ENCODE measurements at places on chromosomes 12 and 14.
A peak's percentile ranks its signal among the peaks of the same experiment; 100 is the strongest.

DNA sequence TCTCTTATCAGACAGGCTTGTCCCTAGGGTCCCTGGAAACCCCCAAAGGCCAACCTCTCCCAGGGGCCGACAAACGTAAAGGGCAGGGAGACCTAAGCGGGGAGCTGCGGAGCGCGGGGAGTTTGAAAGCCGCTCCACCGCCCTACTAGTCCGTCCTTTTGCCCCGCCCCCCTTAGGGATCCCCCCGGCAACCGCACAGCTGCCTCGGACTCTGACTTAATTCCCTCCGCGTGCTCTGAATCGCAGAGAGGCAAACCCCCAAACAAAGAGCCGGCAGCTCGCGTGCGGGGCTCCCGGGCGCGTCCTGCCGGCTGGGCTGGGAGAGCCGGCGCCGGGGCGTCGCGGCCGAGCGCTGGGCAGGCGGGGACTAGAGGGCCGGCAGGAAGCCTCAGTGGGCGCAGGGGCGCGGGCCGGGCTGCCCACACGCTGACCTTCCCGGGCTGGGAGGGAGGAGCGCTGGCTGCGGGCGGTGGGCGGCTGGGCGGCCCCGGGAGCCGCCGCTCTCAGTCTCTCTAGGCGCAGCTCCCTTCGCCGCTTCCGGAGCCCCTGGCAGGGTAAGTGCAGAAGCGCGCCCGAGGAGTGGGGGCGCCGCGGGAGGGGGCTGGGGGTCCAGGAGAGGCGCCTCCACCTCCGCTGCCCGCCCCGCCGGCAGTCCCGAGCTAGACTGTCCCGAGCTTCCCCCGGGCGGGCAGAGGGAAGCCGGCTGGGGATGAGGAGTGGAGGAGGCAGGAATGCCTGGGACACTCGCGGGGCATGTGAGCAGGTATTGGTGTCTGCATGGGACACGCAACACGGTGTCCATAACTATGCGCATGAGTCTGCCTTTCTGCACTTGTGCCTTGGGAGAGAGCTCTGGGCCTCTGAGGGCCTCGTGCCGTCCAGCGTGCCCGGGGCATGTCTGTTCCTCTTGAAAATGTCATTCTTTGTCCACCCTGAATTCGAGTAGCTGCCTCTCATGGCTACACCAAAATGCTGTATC, at the start of gene TSPAN11:
TSS of gene TSPAN11 (plus strand) at position 506 of the 979 bp plus-strand sequence. CDS start 27,244 bp downstream, outside the sequence.
- H3K36me3 ChIP-seq, result no peaks in the 10 kb centered on the region
- DNase-seq, result peak; percentile 36
- peak within 1 kb of the TSS; percentile 52 for H3K4me3 ChIP-seq

DNA sequence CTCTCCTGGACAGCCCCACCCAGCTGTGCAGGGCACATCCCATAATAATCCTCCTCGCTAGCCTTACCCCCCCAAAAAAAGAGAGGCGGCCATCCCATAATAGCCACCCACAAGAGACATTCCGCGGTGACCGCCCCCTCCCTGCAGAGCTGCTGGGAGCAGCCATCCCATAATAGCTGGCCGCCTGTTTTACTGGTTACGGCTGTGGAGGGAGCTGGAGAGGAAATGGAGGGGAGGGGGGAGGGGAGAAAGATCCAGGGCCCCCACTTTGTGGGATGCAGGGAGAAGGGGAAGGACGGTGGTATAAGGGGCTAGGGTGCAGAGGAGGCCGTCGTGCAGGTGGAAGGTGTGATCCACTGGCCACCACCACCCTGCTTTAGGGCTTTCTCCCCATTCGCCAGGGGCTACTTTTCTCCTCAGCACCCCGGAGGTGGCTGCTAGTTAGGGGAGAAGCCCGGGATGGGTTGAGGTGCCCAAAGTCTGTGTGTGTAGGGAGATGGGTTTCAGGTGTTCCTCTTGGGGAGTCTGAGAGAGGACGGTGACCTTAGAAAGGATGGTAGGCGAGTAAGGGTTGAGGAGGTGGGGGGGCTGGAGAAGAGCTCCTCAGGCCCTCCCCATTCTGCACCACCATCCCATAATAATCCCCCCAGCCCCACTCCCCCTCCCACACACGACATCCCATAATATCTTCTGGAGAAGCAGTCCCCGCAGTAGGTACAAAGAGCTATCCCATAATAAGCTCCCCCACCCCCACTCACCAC, 6.0 kb upstream of the CHD4 start:
- peaks cover 36% of the 10 kb centered on the region for H3K4me1 ChIP-seq
- H3K4me3 ChIP-seq, result peak overlapping the region; percentile 30
- no peaks in the 10 kb centered on the region for H3K27me3 ChIP-seq
- H3K36me3 ChIP-seq, result no peaks in the 10 kb centered on the region
- peak; percentile 74 for DNase-seq
- H3K27ac ChIP-seq, result peak overlapping the region; percentile 96

GRCh38 chr14:84782902-84783301, 747.0 kb upstream of the FLRT2 start:
- H3K36me3 ChIP-seq, result no peaks in the 10 kb centered on the region
- no peak for DNase-seq
- no peak overlapping the region for H3K27ac ChIP-seq
- no peak overlapping the region for H3K4me3 ChIP-seq
- H3K27me3 ChIP-seq, result no peaks in the 10 kb centered on the region

GRCh38 chr12:113724794-113725556, 241.2 kb downstream of the RBM19 start:
- H3K36me3 ChIP-seq, result no peaks in the 10 kb centered on the region
- no peaks in the 10 kb centered on the region for H3K4me1 ChIP-seq
- H3K27ac ChIP-seq, result no peak overlapping the region

GRCh38 chr14:104542871-104543830, 36.4 kb upstream of the C14orf180 start:
- peaks cover 21% of the 10 kb centered on the region for H3K27me3 ChIP-seq
- no peak overlapping the region for H3K4me3 ChIP-seq
- no peak for DNase-seq
- H3K27ac ChIP-seq, result no peak overlapping the region
- H3K4me1 ChIP-seq, result peaks cover 10% of the 10 kb centered on the region

DNA sequence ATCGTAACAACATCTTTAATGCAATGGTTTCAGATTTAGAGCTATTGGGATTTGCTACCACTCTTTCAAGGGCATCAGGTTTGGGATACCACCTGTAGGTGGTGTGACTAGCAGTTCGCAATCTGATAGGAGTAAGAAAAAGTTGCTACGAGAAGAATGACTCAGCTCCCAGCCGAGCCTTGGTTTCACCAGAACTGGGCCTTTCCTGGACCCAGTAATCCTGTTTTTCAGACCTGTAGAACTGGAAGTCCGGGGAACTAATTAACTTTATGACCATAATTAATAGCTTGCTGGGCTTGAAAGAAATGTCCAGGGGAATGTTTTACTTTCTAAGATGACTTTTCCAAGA, 770 bp downstream of the ABHD4 start:
- no peaks in the 10 kb centered on the region for H3K27me3 ChIP-seq
- no peak for DNase-seq
- H3K4me1 ChIP-seq, result peaks cover 10% of the 10 kb centered on the region
- H3K27ac ChIP-seq, result peak overlapping the region; percentile 31
- no peaks in the 10 kb centered on the region for H3K36me3 ChIP-seq
- peak overlapping the region; percentile 74 for H3K4me3 ChIP-seq

- no peak overlapping the region for H3K27ac ChIP-seq
- H3K27me3 ChIP-seq, result no peaks in the 10 kb centered on the region
- peaks cover 3% of the 10 kb centered on the region for H3K4me1 ChIP-seq
Measured at GRCh38 chr12:6626654-6627283, 9.0 kb downstream of the LPAR5 start.

DNA sequence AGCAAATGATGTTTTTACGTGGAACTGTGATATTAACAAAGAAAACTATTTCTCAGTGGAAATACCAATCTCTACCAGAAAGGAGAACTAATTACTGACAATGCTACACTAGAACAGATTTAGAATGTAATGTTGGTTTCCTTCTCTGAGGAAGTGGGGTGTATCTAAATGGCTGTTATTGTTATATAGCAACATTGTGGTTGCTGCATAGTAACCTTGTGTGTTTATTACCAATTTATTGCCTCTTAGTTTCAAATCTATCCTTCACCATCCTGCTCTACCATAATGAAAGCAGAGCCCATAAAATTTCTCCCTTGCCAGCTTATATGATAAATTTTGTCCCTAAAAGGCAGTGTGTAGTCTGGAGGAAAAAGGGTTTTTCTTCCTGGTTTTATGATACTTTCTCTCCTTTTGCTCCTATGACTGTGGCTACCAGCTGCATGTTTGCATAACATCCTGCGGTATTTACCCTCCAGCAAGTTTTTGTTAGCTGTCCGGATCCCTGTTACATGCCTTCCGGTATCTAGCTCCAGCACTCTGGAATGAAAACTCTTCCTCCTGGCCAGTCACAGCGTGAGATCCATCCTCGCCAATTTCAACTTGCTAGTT, 5.7 kb upstream of the KLRK1 start:
- peak overlapping the region; percentile 12 for H3K27ac ChIP-seq
- no peaks in the 10 kb centered on the region for H3K4me1 ChIP-seq
- H3K27me3 ChIP-seq, result no peaks in the 10 kb centered on the region
- no peak overlapping the region for H3K4me3 ChIP-seq
- H3K36me3 ChIP-seq, result no peaks in the 10 kb centered on the region
- peak; percentile 29 for DNase-seq

- no peak overlapping the region for H3K4me3 ChIP-seq
- no peaks in the 10 kb centered on the region for H3K36me3 ChIP-seq
- H3K4me1 ChIP-seq, result peaks cover 9% of the 10 kb centered on the region
- DNase-seq, result no peak
- no peaks in the 10 kb centered on the region for H3K27me3 ChIP-seq
Measured at GRCh38 chr12:101082706-101083105, 127.3 kb downstream of the SLC5A8 start.

- peaks cover 3% of the 10 kb centered on the region for H3K4me1 ChIP-seq
- peaks cover 32% of the 10 kb centered on the region for H3K27me3 ChIP-seq
- H3K4me3 ChIP-seq, result no peak overlapping the region
- no peak for DNase-seq
- no peak overlapping the region for H3K27ac ChIP-seq
Measured at GRCh38 chr12:53747095-53747494, 4.7 kb downstream of the CISTR start.

DNA sequence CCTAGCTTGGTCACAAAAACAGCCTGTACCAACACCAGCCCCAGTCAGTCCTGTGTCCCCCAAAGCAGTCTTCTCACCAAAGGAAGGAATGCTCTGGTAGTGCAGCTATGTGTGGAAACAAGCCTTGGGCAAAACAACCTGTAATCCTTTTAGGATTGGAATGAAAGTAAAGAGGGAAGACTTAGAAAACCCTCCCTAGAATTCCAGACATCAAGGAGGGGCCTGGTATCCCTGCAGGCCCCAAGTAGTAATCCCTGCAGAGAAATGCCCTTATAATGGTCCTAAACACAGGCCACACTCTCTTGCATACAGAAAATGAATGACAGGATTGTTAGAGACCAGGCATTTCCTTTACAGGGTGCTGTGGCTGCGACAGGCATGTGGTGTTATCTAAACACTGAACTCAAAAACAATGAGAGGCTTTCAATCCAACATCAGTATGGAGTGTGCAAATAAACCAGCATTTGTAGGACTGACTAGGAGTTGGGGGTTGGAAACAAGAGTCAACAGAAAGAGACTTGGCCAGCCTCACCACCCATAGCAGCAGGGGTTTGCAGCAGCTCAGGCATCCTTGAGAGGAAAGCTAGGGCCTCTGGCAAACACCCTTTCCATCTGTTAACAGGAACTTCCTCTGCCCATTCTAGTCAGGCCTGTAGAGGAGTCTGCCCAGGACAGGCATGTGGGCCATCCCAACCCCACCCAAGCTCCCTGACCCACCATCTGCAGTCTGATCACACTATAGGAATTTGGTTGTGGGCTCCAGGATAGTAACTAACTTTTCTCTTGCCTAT, 59.1 kb downstream of the DCAF5 start:
- H3K36me3 ChIP-seq, result no peaks in the 10 kb centered on the region
- peaks cover 6% of the 10 kb centered on the region for H3K4me1 ChIP-seq
- H3K27me3 ChIP-seq, result no peaks in the 10 kb centered on the region
- DNase-seq, result no peak
- no peak overlapping the region for H3K27ac ChIP-seq
- H3K4me3 ChIP-seq, result no peak overlapping the region

GRCh38 chr12:3496957-3497356, 6.0 kb downstream of the PRMT8 start:
- DNase-seq, result no peak
- H3K4me3 ChIP-seq, result no peak overlapping the region
- no peaks in the 10 kb centered on the region for H3K36me3 ChIP-seq
- peaks cover 31% of the 10 kb centered on the region for H3K27me3 ChIP-seq
- no peak overlapping the region for H3K27ac ChIP-seq
- peaks cover 24% of the 10 kb centered on the region for H3K4me1 ChIP-seq

All from heart right ventricle (tissue), 16 donors.